ENCODE measurements at places on chromosomes 7 and 10. TPM values are rescaled to one million over a fixed set of nuclear protein-coding genes. Genes with fewer than 3 reads are reported as not detected.

- DNase-seq, result no peak
Observed at GRCh38 chr7:74521855-74522254, 68.1 kb downstream of the GTF2IRD1 start.

CTAGE6 gene
- total RNA-seq, result not detected

MYO1G gene
- total RNA-seq, result 2.4 TPM

ERV3-1 gene
- total RNA-seq, result 9.6 TPM

DNA sequence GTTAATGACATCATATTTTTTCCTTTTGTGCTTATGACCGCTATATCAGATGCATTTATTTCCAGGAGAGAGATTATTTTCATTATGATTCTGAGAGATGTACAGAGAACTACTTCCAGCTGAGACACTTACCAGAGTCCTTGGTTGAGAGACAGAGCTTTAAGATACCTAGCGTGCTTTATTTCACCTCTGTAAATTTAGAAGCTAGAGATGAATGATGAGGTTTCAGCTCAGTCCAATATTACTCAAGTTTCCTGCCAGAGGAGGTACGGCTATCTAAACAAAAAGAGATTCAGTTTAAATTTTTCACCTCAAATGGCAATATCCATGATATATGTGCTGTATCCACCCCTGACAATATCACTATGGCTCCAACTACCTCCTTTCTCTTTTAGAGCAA lies 182.6 kb upstream of the FAM3C start:
- DNase-seq, result no peak

TAC1 gene
- not detected for total RNA-seq

- DNase-seq, result peak; percentile 7
Observed at GRCh38 chr7:158424531-158424930, 163.1 kb downstream of the PTPRN2 start.

DNA sequence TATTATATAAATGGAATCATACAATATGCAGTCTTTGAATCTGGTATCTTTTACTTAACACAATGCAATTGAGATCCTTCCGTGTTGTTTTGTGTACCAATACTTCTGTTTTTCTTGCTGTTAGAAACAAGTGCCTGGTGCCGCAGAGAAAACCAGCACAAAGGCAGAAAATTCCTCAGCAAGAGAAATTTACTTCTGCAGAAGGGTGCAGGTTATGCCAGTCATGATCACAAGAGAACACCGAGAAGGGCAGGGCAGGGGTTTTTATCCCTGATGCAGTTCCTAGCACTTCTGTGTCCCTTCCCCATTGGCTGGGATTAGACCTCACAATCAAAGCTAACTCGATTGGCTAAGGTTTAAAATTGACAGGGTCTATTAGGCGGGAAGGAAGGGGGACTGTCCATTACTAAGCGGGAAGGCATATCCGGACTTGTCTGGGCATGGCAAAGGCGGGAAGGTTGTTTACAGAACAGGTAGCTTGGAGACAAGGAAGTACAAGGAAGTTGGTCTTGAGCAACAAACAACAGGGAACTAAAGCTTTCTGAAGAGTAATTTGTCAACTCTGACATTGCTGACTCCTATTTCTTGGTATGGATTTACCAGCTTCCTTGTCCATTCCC lies 2.4 kb upstream of the ZNF33B start:
- no peak for DNase-seq

GRCh38 chr7:129828989-129829736 lies 123.6 kb downstream of the UBE2H start:
- no peak for DNase-seq

- no peak for DNase-seq
Observed at GRCh38 chr7:105680505-105681187, 99.4 kb upstream of the EFCAB10 start.

TMEM26 gene
- 0.16 TPM for total RNA-seq

DNA sequence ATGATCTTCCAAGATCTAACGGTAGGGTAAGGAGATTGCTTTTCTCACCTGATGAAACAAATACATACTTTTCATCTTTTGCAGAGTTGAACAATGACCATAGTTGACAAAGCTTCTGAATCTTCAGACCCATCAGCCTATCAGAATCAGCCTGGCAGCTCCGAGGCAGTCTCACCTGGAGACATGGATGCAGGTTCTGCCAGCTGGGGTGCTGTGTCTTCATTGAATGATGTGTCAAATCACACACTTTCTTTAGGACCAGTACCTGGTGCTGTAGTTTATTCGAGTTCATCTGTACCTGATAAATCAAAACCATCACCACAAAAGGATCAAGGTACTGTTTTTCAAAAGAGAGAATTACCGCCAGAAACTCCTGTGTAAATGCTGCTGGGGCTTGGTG lies 79.9 kb downstream of the ANKRD61 start:
- peak; percentile 58 for DNase-seq

ABCB4 gene
- 9.8 TPM for total RNA-seq

- no peak for DNase-seq
Observed at GRCh38 chr7:38163671-38164070, 14.4 kb upstream of the STARD3NL start.

DNA sequence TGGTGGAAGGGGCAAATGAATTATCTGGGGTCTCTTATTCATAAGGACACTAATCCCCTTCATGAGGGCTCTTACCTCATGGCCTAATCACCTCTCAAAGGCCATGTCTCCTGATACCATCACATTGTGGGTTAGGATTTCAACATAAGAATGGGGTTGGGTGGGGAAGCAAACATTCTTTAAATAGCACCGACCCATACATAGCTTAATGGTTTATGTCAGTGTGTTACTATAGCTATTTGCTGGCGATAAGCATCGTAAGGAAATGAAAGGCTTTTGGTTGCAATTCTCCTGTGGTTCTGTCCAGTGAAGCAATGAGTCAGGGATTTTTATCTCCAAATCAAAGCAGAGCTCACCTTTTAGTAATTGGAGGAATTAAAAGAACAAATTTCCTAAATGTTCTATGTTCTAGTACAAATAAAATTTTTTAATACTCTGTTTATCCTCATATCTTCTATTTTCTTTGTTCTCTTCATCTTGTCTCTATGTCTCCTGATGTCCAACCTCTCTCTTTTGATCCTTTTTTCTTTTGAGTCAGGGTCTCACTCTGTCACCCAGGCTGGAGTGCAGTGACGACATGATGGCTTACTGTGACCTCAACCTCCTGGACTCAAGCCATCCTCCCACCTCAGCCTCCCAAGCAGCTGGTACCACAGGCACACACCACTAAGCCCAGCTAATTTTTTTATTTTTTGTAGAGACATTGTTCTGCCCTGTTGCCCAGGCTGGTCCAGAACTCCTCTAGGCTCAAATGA lies 57.0 kb upstream of the GLCCI1 start:
- no peak for DNase-seq

DNA sequence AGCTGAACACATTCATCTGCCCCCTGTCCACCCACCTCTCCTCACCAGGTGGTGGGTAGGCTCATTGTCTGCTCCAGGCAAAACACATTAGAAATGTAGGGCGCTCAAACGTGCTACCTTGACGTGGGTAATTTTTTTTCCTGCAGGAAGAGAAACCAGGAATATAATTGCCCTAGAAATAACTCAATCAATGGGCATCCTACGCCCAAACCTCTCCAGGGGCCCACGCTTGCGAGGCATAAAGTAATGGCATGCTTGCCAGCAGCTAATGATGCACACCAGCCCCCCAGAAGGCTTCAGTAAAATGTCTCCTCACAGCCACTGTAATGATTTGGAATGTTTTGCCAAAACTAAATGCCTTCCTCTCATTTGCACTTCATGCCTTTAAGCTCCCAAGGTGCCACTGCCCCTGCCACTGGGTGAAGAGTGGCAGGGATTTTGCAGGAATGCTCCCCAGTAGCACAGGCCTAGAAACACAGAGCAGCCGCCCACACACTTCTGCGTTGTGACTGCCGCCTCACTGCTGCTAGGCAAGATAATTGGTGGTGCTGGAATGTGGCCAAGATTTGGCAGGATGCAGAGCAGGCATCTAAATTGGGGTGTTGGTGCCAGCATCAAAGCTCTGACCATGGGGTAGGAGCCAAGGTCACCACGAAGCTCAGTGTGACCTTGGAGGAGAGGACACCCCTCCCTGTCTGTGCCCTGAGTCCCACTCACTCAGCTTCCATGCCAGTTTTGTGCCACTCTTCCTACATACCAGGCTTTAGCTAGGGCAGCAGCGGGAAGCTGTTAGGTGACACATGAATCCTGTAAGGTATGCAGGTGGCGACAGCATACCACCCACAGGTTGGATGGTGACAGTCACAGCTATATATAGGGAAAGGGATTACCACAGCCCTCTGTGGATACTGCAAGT lies 48.7 kb upstream of the PPP1R3C start:
- no peak for DNase-seq

- no peak for DNase-seq
Observed at GRCh38 chr7:157176771-157177170, 38.0 kb downstream of the UBE3C start.

DNA sequence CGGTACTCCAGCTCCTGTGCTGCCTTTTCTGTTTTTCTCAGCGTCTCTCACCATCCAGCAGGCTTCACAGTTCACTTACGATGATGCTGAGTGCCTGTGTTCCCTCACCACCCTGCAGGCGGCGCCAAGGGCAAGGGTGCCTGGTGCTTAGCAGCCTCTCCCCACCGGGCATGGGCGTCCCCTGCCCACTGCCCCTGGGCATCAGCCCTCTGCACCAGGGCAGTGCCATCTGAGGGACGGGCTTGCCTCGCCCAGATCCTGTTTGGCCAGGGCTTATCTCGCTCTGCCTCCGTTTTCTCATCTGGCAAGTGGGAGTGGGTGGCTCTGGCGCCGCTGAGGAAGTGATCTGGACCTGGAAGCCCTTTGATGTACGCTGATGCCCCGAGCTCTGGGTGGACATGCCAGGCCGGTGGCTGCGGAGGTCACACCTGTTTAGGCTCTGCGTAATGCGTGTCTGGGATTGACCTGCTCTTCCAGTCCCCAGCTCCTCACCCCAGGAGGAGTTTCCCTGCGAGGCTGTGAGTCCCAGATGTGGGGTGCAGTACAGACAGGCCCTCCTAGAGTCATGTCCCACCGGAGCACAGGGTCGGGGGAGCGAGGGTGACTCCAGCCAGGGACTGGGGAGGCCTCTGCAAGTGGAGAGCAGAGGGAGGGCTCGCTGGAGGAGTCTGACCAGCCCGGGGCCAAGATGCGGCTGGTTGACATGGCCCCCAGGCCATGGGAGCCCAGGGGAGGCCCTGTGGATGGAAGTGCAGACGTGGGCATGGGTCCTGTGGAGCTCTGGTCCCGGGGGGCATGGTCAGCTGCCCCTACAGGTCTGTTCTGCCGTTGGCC lies 11.8 kb downstream of the TTYH3 start:
- DNase-seq, result no peak

DNA sequence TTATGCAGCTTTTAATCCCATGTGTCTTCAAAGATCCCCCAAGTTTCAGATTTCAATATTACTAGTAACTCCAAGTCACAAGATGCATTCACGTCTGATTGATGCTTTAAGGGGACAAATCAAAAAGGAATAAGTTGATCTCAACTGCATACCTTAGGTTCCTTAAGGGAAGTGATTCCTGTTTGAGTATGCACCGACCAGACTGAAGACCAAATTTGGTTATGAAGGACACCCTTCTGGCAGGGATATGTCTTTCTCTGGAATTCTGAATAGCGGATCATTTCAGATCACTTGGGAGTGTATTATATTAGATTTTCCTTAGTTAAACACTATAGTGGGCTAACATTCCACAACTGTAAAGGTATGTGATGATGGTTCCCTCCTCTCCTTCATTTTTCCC lies 4.3 kb downstream of the KIF5B start:
- DNase-seq, result no peak

- no peak for DNase-seq
Observed at GRCh38 chr10:74828946-74829345, 2.5 kb downstream of the KAT6B start.

DNA sequence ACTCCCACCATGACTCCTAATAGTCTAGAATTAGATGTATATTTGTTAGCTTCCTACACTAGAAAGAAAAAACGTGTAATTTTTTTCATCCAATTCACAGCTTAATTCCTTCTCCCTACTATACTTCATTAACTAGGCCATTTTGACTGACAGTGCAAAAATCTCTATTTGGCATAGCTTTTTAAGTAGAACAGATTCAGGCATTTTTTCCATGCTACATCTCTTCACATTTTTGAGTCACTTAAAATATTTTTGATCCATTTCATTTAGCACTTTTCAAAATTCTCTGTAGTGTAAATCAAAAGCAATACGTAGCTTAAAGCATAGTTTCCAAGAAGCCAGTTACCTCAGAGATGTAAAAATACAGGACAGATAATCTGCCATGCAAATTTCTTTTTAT lies 391.1 kb upstream of the NPVF start:
- DNase-seq, result no peak

- no peak for DNase-seq
Observed at GRCh38 chr7:87784424-87784823, 91.7 kb downstream of the SLC25A40 start.

DNA sequence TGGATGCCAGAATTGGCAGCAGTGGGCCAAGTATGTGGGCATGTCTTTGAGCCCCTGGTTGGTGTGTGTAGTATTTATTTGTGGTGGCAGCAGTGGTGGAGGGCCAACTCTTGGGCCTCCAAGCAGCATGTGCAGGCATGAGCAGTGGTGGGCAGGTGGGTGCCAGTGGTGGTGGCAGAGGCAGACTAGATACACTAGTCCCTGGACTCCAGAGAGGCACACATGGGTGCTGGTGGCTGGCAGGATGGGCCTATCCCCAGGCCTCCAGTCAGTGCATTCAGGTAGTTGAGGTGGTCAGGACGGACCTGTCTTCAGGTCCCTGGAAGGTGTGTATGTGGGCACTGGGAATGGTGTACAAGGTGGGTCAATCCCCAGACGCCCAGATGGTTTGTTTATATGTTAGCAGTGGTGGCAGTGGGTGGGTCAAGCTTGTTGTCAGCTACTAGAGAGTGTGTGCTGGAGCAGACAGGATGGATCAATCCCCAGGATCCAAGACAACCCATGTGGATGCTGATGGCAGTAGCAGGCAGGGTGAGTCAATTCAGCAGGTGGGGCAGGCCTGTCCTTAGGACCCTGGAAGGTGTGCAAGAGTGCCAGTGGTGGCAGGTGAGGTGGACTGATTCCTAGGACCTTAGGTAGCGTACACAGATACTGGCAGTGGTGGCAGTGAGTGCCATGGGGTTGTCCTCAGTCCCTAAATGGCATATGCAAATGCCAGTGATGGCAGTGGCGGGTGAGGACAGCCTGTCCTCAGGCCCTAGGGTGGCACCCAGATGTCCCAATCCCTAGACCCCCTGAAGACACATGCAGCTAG lies 294.3 kb downstream of the RPS24 start:
- no peak for DNase-seq

DNA sequence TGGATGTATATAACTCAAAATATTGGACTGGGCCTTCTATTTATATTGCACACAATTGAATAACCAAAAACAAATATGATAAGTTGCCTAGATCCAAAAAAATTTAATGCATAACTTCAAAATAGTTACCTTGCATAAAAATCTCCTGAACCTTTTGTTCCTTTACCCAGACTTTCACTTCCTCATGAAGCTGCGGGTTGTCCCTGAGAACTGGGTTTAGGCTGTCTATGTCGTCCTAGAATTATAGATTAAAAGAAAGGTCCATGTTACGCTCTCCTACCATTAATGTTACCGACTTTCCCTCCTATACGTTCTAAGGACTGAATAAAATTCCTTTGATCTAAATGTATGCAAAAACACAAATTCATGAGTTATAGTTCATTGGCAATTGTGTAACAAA lies 86.6 kb downstream of the NRBF2 start:
- DNase-seq, result no peak

SFTPA1 gene
- 0.19 TPM for total RNA-seq

All from cardiac septum (tissue), 1 donor.